ENCODE measurements at places on chromosomes 5 and 9. TPM values are rescaled to one million over a fixed set of nuclear protein-coding genes. Genes with fewer than 3 reads are reported as not detected.
A peak's percentile ranks its signal among the peaks of the same experiment; 100 is the strongest.

Gene FST
- total RNA-seq: not detected

Gene IFNB1
- not detected for total RNA-seq

Gene DNAH5
- total RNA-seq: 4.6 TPM

Gene IRF1
- 19.7 TPM for total RNA-seq

Gene WNT8A
- total RNA-seq: not detected

Gene GNA14
- total RNA-seq: not detected

Gene ADCY2
- not detected for total RNA-seq

- no peak for DNase-seq
These were observed 170.1 kb upstream of the TARS1 start for GRCh38 chr5:33270671-33271070.

DNA sequence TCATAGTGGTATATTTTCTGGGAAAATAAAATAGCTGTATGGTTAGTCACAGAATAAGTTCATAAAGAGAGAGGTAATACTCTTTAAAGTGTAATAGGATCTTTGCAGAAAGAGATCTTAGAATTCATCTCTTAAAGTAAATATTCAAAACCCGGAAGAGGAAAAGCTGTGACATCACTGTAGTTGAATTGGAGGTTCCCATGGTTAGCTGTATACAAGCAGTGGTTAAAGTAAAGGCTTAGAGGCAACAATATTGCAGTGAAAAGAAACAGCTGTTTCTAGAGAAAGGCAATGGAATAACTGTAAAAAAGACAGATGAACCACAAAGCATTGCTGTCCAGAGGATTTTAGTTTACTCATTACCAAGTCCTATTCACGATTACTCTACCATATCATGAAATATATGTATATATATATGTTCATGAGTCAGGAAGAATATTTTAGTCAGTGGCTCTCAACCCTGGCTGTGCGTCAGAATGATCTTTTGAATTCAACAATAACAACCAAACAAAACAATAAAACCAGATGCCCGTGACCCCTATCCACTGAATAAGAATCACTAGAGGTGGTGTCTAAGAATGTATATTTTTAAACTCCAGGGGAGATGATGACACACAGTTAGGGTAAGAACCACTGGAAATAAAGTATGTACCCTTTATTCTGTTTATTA is 4.7 kb downstream of the ERCC6L2 start:
- DNase-seq: peak; percentile 6

DNA sequence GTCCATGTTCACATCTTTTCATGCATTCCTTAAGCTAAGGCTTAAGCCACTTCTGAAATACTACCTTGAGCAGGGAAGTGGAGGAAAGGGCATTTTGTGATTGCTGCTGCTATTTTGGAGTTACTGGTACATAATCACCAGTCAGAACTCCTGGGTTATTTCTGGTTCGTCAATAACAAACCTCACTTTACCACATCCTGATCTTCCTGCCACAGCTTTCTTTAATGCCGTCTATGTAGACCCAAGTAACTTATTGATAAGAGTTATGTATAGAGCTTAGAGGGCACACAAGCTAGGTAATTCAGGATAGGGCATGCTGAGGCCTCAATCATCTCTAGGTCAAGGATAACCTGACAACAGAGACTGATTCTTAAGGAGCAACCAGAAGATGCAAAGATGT is 120.7 kb downstream of the DOCK8 start:
- no peak for DNase-seq

DNA sequence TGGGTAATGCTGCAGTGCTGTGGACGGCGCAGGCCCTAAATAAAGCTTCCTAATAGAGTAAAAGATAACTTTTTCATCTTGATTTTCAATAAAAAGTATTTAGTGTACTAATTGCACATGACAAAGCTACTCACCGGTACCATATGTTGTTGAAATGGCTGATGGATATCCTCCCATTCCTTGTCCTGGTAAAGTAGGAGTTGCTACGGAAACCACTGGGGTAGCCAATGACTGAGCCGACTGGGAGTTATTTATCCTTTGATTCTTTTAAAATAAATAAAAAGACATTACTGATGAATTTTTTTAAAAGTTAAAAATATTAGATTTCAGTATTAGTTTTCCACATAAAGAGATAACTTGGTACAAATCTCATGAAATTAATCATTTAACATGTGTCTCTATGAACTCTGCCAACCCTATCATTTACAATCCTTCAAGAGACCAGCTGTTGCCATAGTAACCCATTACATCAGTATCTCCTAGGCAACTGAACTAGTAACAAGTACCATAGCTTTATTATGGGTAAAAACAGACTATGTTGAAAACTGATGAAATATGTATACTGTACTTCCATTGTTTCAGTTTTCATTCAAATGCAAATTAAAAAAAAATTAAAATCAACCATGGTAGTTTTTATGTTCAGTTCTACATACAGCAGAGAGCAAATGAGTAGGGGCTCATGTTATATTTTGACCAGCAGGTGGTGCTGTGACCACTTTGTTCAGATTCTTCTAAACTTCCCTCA is 153.7 kb downstream of the MEF2C start:
- peak; percentile 66 for DNase-seq

DNA sequence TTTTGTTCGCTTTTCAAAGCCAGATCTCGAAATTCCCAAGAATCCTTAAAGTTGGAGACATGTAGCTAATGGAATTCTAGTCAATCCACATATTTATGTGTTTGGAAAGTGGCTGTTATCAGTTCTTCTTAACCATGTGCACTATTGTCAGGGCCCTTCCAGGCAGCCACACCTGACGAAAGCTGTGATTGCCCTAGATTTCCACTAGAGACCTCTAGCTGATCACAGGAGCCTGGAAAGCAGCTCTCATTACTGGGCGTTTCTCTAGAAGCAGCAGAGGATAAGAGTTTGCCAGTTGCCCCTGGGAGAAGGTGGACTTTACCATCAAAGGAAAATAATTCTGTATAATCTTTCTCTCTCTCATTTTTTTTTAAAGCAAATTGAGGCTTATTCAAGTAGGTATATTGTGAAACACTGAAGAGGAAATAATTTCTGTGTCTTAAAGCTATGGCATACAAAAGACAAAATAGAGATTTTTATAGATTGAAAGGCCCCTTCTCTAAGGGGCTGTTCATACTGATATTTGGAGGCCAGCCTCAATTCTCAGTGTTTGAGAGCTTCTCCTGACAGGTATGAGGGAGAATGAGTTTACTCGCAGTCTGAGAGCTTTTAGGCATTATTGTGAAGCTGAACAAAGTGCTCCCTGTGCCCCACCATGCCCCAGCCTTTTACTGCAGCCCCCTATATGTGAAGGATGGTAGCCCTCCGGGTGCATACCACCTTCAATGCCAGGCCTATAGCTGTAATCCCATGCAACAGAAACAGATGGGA is 405.4 kb upstream of the ACTBL2 start:
- peak; percentile 61 for DNase-seq

DNA sequence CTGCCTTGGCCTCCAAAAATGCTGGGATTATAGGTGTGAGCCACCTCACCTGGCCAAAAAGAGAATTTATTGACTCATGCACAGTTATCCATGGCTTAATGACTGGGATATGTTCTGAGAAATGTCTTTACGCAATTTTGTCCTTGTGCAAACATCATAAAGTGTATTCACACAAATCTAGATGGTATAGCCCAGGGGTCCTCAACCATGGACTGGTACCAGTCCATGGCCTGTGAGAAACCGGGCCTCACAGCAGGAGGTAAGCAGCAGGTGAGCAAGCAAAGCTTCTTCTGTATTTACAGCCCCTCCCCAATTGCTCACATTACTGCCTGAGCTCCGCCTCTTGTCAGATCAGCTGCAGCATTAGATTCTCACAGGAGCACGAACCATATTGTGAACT is 12.4 kb upstream of the SIL1 start:
- DNase-seq: no peak

- no peak for DNase-seq
These were observed 22.6 kb downstream of the TMEM245 start for GRCh38 chr9:109097146-109097545.

GRCh38 chr5:80039650-80040049 is 4.5 kb downstream of the THBS4 start:
- no peak for DNase-seq

GRCh38 chr9:14806941-14807520 is 84.5 kb upstream of the CER1 start:
- DNase-seq: no peak

DNA sequence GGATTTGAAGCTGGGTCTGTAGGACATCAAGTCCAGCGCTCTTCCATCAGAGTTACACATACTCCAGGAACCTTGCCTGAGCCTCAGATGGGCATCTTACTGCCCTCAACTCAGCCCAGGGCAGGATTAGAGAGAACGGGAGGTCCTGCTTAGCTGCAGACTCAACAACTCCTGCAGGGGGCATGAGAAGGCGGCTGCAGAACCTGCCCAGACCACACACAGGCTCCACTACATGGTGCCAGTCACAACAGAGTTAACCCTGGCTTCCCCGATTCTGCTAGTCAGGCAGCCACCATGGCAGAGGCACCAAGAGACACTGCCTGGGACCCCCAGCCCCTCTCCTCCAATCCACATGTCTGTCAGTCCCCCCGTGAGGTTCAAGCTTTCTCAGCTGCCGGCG is 23.9 kb upstream of the CPLX2 start:
- DNase-seq: no peak

DNA sequence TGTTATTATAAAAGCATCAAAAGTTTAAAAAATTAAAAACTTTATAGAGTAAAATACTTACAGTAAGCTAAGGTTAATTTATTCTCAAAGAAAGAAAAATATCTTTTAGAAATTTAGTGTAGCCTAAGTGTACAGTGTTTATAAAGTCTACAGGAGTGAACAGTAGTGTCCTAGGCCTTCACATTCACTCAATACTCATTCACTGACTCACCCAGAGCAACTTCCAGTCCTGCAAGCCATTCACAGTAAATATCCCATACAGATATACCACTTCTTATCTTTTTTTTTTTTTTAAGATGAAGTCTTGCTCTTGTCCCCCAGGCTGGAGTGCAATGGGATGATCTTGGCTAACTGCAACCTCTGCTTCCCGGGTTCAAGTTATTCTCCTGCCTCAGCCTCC is 73.1 kb upstream of the FST start:
- DNase-seq: no peak

- DNase-seq: no peak
These were observed 66.6 kb upstream of the ECM2 start for GRCh38 chr9:92602413-92602812.

GRCh38 chr5:67003935-67004729 is 192.5 kb downstream of the CD180 start:
- DNase-seq: no peak

DNA sequence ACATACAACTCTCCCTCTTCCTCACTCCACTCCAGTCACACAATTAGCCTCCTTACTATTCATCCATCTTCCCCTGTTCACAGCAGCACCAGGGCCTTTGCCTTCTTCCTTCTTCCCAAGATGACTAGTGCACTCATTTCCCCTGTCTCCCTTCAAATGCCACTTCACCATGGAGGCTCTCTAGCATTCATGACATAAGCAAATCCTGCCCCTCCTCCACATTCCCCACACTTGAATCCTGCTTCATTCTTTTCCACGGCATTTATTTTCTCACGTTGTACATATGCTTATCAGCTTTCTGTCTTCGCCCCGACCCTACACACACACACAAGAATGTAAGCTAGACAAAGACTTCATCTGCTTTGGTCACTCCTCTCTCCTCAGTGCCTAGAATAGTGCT is 133.3 kb downstream of the CDK5RAP2 start:
- no peak for DNase-seq

- no peak for DNase-seq
These were observed 38.3 kb downstream of the RASEF start for GRCh38 chr9:83024506-83025125.

DNA sequence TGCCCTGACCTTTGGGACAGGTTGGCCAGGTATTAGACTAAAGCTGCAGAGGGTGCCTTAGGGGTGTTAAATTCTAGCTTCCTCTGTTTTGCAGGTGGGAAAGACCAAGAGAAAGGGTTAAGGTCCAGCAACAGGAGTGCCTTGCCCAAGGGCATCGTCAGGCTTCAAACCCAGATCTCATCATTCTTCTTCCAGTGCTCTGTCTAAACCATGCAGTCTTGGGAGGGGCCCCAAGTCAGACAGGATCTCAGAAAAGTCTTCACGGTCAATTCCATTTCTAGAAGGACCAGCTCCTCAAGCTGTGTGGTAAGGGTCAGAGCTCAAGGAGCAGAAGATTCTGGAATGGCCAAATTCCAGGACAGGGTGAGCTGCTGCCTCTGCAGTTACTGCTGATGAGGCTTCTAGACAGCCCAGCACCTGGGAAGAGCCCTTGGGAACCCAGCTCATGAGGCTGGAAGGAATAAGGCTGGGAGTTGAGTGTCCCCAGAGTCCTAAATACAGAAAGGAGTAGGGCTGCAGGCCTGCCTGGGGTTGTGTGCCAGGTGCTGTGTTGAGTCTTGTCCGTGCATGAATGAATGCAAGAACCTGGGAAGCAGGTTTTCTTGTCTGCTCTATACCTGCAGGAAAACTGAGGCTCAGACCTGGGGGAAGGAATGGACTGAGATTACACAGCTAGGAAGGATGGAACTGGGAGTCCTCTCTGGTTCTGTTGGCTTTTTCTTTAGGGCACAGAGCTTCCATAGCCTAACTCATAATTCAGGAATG is 69.3 kb downstream of the WWC1 start:
- DNase-seq: no peak

DNA sequence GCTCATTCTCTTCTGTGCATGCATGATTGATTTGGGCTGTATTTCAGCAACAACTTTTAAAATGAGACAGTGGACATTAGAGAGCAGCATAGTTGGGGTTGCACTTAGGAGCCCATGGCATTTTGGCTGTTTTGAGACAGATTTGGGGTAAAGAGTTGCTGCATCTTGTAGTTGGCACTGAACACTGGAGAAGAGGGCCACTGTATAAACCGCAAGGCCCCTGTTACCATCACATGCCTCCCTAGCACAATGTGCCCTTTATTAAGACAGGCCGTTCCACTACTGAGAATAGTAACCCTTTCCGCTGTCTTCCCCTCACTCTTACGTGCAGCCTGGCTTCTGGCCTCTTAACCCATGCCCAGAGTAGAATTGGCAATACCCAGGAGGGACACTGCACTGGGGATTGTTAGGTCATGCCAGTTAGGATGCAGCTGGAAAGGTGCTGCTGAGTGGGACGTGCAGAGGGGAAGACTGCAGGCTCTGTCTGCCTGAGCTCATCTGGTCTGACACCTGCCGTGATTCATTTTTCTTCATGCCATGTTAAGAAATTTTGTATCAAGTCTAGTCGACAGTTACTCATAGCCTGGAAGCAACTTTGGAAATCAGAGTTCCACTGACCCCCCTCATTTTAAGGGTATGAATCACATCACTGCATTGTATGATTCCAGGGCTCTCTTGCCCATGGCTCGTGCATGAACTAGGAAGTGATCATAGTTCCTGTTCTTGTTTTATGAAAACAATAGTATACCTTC is 146.9 kb upstream of the DMRT1 start:
- no peak for DNase-seq

DNA sequence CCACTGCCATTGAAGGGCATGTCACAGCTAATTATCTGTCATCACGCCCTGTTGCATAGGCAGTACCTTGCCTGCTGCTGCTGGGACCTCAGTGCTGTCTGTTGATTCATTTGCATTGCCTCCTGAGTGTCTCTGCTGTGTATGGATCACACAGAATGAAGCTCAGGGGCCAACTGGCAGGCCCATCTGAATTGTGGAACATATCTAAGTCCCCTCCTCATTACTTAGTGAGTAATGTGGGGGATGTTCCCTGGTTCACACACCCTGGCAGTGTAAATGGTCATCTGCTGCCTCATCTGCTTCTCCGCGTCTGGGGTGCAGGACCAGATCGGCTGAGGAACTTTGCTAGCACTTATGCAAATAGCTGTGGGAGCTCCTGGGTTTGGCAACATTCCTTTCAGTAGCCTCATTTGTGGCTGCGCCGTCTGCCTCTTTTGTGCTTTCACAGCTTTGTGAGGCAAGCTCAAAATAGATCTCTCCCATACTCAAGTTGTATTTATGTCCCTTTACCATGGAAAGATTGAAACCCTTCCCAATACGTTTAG is 25.4 kb downstream of the TYRP1 start:
- no peak for DNase-seq

Measured in Caki2 (cell line).